ENCODE measurements at places on chromosomes 6 and 20.

- no peaks in the 10 kb centered on the region for H3K36me3 ChIP-seq
- no peak overlapping the region for H3K27ac ChIP-seq
- H3K4me1 ChIP-seq, result no peaks in the 10 kb centered on the region
- H3K4me3 ChIP-seq, result no peak overlapping the region
- DNase-seq, result no peak
These were observed 48.1 kb upstream of the HEY2 start for GRCh38 chr6:125701354-125701668.

DNA sequence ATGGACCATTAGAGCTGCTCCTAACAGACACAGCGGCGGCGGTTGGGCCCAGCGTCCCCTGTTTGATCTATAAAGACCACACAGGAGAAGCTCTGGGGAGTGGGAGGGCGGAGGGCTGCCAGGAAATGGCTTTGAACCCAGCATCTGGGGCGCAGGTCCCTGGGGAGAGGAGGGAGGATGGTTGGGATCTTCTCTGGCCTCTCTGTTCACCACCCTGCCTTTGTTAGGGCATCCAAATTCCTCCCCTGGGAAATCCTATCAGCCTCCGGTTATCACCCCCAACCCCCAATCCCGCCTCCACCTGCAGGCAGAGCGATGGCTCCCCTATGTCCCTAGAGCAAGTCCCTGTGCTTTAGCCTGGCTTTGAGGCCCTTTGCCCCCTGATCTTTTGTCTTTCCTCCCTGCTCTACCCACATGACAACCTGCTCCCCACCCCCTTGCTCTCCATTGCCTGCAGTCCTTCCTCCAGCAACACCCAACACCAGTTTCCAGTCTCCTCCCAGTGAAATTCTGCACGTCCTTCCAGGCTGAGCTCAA, 7.1 kb downstream of the XKR7 start:
- H3K27me3 ChIP-seq, result peaks cover 3% of the 10 kb centered on the region
- H3K36me3 ChIP-seq, result no peaks in the 10 kb centered on the region
- no peak for DNase-seq
- no peak overlapping the region for H3K4me3 ChIP-seq
- no peaks in the 10 kb centered on the region for H3K4me1 ChIP-seq

DNA sequence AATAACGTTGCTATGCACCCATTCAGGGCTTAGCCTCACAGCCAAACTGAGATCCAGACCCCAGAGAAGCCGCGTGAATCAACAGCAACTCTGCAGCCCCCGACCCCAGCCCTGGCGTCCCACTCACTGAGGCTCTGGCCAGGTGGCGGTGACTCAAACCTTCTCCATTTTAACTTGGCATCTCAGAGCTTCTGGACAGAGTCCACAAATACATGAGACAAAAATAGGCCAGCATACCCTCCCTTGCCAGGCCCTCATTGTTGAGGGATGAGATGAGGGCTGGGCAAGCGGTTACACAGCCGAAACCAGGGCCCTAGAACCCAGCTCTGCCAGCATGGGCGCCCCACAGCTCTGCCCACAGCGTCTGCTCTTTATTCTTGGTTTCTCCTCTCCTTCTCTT, 118.4 kb downstream of the MYLK4 start:
- peaks cover 11% of the 10 kb centered on the region for H3K4me1 ChIP-seq
- DNase-seq, result no peak
- no peaks in the 10 kb centered on the region for H3K27me3 ChIP-seq
- H3K4me3 ChIP-seq, result no peak overlapping the region
- H3K27ac ChIP-seq, result no peak overlapping the region

- H3K36me3 ChIP-seq, result no peaks in the 10 kb centered on the region
- no peak for DNase-seq
- no peak overlapping the region for H3K27ac ChIP-seq
- H3K4me1 ChIP-seq, result no peaks in the 10 kb centered on the region
These were observed 119.3 kb downstream of the F13A1 start for GRCh38 chr6:6201200-6201599.

DNA sequence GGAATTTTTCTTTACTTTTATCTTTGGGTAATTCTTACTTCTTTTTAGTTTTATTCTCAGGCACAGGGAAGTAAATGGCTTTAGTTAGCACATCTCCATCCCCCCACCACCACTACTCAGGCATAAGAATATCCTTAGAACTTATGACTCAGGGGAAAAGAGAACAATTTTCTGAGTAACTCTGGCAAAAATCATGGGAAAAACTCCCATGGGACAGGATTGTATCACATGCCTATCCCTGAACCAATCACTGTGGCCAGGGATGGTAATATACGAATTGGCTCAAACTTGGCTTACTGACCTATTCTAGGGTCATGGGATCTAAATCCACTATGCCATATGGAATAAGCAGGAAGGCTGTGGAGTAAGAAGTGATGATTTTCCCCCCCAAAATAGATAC, 339.1 kb downstream of the BTBD3 start:
- H3K27ac ChIP-seq, result no peak overlapping the region
- no peaks in the 10 kb centered on the region for H3K4me1 ChIP-seq

- no peaks in the 10 kb centered on the region for H3K27me3 ChIP-seq
- H3K4me3 ChIP-seq, result no peak overlapping the region
- H3K27ac ChIP-seq, result no peak overlapping the region
- H3K4me1 ChIP-seq, result peaks cover 8% of the 10 kb centered on the region
These were observed 6.0 kb upstream of the BEND3 start for GRCh38 chr6:107121266-107121665.

DNA sequence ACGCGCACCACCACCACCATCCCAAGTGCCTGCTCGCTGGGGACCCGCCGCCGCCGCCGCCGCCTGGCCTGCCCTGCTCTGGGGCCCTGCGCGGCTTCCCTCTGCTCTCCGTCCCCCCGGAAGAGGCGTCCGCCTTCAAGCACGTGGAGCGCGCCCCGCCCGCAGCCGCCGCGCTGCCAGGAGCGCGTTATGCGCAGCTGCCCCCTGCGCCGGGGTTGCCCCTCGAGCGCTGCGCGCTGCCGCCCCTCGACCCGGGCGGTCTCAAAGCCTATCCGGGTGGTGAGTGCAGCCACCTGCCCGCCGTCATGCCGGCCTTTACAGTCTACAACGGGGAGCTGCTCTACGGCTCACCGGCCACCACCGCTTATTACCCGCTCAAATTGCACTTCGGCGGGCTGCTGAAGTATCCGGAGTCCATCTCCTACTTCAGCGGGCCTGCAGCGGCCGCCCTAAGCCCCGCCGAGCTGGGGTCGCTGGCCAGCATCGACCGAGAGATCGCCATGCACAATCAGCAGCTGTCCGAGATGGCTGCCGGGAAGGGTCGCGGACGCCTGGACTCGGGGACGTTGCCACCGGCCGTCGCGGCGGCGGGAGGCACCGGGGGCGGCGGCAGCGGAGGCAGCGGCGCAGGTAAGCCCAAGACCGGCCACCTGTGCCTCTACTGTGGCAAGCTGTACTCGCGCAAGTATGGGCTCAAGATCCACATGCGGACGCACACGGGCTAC, 7.2 kb downstream of the PRDM13 start:
- H3K27ac ChIP-seq, result no peak overlapping the region
- peaks cover 10% of the 10 kb centered on the region for H3K4me1 ChIP-seq
- peak overlapping the region; percentile 47 for H3K4me3 ChIP-seq
- peaks cover 87% of the 10 kb centered on the region for H3K27me3 ChIP-seq
- peak; percentile 60 for DNase-seq
- H3K36me3 ChIP-seq, result no peaks in the 10 kb centered on the region

- no peak overlapping the region for H3K27ac ChIP-seq
- H3K4me3 ChIP-seq, result no peak overlapping the region
- DNase-seq, result no peak
- no peaks in the 10 kb centered on the region for H3K36me3 ChIP-seq
- H3K4me1 ChIP-seq, result no peaks in the 10 kb centered on the region
- no peaks in the 10 kb centered on the region for H3K27me3 ChIP-seq
These were observed 105.4 kb downstream of the TMEM242 start for GRCh38 chr6:157217894-157218370.
